ENCODE measurements at places on chromosomes 7 and 10.

- no peak for DNase-seq
Observed at GRCh38 chr7:45937301-45937700, 16.2 kb upstream of the IGFBP3 start.

DNA sequence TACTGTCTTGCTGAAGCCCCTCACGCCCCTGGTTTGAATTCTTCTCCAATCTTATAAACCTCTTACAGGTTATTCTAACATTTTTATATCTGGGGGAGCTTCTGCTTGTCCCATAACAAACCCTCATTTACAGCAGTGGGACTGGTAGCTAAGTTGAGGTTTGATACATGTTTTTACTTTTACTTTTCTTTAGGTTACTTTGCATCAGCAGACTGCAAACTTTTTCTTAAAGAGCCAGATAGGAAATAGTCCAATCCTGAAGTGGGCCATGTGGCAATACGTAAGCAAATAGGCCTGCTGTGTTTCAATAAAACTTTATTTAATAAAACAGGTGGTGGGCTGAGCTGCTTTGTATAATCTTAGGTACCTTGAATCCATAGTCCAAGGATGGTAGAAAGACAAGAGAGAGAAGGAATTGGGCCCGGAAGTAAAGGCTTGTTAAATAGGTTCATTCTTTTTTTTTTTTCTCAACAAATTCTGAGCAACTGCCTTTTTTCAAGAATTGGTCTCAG, 27.3 kb downstream of the RAB18 start:
- no peak for DNase-seq

DNA sequence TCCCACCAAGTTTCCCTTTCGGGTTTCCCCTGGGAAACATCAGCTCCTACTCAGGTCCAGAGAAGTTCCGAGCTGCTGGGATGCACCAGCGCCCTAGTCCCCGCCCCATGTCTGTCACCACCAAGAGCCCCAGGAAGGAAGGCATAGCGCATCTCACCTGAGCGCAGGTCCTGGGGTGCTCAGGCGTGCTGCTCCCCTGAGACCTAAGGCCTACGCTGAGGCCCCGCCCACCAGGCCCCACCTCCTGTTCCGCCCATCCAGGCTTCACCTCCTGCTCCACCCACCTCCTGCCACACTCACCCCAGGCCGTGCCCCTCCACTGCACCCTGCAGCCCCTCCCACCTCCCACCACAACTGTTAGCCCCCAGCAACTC, 1.2 kb upstream of the TFR2 start:
- DNase-seq, result peak; percentile 44

DNA sequence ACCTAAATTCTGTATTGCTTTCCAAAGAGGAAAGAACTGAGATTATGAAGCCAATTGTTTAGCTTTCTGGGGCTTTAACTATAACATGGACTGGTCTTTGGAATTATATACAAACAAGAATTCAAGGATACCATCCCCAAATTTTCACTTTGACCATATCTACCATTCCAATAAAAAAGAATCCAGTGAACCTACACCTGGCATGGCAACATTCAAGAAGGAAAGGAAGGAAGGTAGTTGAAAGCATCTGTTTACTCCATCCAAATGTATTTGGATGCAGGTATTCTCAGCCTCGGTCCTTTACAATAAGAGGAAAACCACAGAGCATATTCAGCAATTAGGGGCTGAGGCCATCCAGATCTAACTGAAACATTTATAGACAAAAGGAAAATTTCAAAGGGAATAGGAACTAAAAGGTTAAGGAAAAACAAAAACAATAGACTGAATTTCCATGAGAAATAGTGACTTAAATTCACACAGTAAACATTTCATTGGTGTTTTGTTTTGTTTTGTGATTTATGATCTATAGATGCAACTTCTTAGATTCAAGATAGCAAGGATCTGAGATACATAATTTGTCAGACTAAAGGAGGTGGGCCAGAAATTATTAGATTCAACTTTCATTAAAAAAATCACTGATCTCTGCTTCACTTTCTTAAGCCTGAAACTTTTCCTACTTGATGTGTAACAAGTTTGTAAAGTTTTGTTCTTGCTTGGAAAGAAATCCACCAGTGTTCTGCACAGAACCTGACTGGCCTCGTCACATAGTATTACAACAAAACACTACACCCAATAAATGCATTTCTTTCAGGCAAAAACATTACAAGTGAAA, 12.7 kb downstream of the SKIDA1 start:
- DNase-seq, result no peak

- DNase-seq, result no peak
Observed at GRCh38 chr10:85614981-85615380, 751.6 kb downstream of the GRID1 start.

GRCh38 chr7:43105521-43106120, 6.8 kb upstream of the HECW1 start:
- no peak for DNase-seq

DNA sequence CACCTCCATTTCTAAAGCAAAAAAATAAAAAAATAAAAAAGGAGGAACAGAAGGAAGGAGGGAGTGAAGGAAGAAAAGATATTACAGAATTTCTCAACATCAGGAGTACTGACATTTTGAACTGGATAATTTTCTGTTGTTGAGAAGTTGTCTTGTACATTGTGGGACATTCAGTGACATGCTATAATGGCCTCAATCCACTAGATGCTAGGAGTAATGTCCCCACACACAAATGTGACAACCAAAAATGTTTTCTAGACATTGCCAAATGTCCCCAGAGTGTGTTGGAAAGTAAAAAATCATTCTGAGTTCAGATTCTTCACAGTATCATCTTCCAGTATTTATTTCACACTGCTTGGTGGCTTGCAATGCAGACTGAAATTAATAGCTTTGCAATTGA, 6.5 kb downstream of the ZNF438 start:
- no peak for DNase-seq

GRCh38 chr7:139358541-139359365, 941 bp upstream of the LUC7L2 start:
- peak; percentile 56 for DNase-seq

DNA sequence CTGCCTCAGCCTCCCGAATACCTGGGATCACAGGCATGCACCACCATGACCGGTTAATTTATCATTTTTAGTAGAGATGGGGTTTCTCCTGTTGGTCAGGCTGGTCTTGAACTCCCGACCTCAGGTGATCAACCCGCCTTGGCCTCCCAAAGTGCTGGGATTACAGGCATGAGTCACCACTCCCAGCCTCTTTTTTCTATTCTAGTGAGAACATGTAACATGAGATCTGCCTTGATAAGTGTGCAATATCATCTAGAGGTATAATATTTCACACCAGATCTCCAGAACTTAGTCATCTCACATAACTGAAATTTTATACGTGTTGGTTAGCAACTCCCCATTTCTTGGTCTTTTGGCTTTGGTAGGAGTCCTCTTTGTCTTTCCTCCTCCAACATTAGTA, 656.9 kb downstream of the CNTNAP2 start:
- no peak for DNase-seq

GRCh38 chr7:37669818-37670217, 13.7 kb upstream of the GPR141 start:
- no peak for DNase-seq

- no peak for DNase-seq
Observed at GRCh38 chr10:34177445-34177844, 637.7 kb downstream of the PARD3 start.

GRCh38 chr10:61835069-61835945, 66.2 kb upstream of the ARID5B start:
- no peak for DNase-seq

GRCh38 chr7:17184805-17185689, 113.4 kb upstream of the AHR start:
- DNase-seq, result no peak

DNA sequence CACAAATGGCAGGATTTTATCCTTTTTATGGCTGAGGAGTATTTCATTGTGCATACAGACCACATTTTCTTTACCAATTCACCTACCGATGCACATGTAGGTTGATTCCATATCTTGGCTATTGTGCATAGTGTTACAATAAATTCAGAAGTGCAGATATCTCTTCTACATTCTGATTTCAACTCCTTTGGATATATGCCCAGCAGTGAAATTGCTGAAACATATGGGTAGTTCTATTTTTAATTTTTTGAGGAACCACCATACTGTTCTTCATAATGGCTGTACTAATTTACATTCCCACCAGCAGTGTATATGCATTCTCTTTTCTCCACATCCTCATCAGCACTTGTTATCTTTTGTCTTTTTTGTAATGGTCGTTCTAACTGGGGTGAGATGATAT, 1290.3 kb downstream of the XPNPEP1 start:
- no peak for DNase-seq

GRCh38 chr7:12569673-12570072, 847 bp upstream of the SCIN start:
- DNase-seq, result no peak

DNA sequence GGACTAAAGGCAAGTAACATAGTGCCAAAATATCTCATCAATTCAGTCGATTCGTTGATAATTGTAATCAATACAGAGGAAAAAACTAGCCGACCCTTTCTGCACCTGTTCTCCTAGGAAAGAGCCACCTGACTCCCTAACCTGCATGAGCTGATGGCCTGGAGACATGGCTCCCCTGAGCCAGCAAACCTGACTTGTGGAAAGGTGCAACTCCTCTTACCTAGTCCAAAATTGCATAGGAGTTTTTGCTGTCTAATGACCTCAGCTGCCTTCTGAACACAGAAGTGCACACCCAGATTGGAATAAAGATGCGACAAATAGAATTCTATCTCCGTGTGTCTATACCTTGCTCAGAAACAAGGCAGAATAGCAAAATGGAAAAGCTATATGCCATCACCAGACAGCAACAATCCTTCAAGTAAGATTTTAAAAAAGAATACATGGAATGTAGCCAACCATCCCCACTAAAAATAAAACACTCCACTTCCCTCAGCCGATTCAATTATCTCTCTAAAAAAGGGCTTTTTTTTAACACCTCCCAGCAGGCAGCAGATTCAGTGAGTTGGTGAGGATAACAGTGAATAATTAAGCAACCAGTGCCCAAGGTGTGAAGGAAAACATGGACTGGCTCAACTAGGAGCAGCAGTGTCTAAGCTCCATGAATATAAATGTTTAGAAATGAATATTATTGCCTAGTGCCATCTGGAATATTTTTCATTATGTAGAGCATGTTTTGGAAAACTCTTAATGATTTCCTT, 26.6 kb upstream of the LMTK2 start:
- no peak for DNase-seq

DNA sequence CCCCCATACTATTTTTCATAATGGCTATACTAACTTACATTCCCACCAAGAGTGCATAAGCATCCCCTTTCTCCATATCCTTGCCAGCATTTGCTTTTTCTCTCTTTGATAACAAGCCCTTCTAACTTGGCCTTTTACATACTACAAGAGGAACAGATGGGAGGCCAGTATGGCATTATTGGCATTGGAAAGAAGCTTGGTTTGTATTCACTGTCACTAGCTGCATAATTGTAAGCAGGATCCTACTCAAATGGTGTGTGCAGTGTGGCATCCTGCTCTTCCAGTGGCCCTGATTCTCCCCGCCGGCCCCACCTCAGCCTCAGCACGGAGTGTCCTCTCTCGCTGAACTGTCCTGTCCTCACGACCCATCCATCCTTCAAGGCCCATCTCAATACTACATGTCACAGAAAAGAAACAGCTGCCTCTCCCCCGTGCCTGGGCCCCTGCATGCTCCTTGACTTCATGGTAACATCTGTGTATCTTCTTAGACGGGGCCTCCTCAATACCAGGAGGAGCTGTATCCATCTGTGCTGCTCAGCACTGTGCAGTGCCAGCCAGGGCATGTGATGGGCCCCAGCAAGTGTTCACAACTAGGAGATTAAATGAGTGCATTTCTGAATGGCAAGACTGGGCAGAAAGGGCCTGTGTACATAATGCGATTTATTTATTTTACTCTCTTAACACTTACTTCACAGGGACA, 205.2 kb downstream of the COBL start:
- DNase-seq, result no peak

- peak; percentile 33 for DNase-seq
Observed at GRCh38 chr10:5949009-5949759, 28.2 kb downstream of the IL15RA start.

DNA sequence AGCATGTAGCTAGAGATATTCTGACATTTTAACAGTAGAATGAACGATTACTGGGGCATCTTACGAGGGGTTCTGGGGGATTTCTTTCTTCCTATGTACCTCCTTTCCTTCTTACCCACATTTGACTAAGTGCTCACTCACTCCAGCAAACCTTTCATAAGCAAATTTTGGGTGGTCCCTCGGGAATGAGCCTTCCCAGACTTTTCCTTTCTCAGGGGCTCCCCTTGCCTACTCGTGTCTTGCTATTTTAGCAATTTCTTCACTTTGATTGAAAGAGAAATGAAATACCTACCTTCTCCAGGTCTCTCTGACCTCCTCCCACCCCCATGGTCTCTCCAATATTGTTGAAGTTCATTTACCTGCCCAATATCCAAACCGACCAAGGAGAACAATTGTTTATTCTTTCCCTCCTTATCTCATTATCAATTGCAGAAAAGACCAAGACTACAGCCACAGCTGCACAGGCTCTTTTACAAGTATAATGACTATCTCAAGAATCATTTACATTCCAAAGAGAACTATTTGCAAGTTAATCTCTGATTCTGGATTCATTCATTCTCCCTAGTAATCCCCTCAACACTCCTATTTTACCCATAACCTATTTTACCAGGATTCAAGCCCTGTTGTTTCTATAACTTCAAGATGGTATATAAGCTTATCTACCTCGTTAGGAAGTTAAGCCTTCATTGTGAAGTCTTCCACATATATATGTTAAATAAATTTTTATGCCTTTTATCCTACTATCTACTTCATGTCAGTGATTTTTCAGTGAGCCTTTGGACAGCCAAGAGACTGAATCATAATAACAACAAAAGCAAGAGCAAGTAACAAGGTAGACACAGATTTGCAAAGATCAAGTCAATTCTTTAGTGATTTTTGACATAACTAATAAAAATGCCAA, 480.6 kb downstream of the IPMK start:
- DNase-seq, result no peak

- DNase-seq, result no peak
Observed at GRCh38 chr7:68014031-68014736, 1017.6 kb downstream of the TYW1 start.

DNA sequence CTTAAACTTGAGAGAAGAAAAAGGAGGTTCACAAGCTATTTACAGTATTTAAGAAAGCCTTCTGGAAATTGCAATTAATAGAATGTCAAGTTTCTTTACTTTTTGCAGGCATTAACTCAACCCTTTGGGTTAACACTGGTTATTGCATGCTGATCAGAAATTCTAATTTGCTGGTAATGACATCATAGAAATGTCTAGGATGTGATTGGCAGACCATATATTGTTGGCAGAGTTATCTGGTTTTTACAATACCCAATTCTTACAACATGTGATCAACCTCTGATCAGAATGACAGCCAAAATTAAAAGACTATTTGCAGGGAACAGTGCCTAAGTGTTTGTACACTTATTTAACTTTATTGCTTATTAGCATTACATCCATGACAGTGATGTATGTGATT, 1.6 kb upstream of the CASD1 start:
- no peak for DNase-seq

All from activated CD4-positive, alpha-beta memory T cell treated with anti-CD3 and anti-CD28 coated beads, Interleukin-2, amount 10 ng/mL, durations not matched to agents 7 days and 5 days (primary cell).